ENCODE measurements at places on chromosomes 6 and 20. TPM values are rescaled to one million over a fixed set of nuclear protein-coding genes. Genes with fewer than 3 reads are reported as not detected.

Gene PTPN1
- 25.0 TPM for total RNA-seq

Gene IL17F
- not detected for total RNA-seq

Gene NRSN1
- not detected for total RNA-seq

Gene CLDN20
- not detected for total RNA-seq

Gene DDO
- 0.39 TPM for total RNA-seq

Gene CALHM6
- total RNA-seq: 0.59 TPM

Gene CST4
- not detected for total RNA-seq

Gene SNPH
- total RNA-seq: 5.5 TPM

Gene SH3BGRL2
- 1.6 TPM for total RNA-seq

Gene DTNBP1
- 8.8 TPM for total RNA-seq

Gene PDYN
- total RNA-seq: not detected

Gene TUBB2B
- 2.7 TPM for total RNA-seq

Gene ZC3H12D
- total RNA-seq: 0.37 TPM

Gene HLA-DPA1
- total RNA-seq: 7.0 TPM

Gene SLC22A2
- not detected for total RNA-seq

Gene SPATA25
- 1.4 TPM for total RNA-seq

Gene CDH4
- under 0.01 TPM for total RNA-seq

Gene HNF4A
- total RNA-seq: not detected

Gene UBD
- not detected for total RNA-seq

Gene CNBD2
- total RNA-seq: 1.8 TPM

Gene CAP2
- 0.20 TPM for total RNA-seq

Gene TRIM15
- not detected for total RNA-seq

Gene SLC22A7
- total RNA-seq: not detected

Gene C6orf163
- 2.9 TPM for total RNA-seq

Gene PCMTD2
- 47.0 TPM for total RNA-seq

Gene SCGN
- total RNA-seq: not detected

Gene INSM1
- total RNA-seq: not detected

Data from subcutaneous preadipocyte (primary cell).